Neural progenitor cell (in vitro differentiated cells): ENCODE measurements at places on chromosomes 5 and 9. TPM values are rescaled to one million over a fixed set of nuclear protein-coding genes. Genes with fewer than 3 reads are reported as not detected.
A peak's percentile ranks its signal among the peaks of the same experiment; 100 is the strongest.

DNA sequence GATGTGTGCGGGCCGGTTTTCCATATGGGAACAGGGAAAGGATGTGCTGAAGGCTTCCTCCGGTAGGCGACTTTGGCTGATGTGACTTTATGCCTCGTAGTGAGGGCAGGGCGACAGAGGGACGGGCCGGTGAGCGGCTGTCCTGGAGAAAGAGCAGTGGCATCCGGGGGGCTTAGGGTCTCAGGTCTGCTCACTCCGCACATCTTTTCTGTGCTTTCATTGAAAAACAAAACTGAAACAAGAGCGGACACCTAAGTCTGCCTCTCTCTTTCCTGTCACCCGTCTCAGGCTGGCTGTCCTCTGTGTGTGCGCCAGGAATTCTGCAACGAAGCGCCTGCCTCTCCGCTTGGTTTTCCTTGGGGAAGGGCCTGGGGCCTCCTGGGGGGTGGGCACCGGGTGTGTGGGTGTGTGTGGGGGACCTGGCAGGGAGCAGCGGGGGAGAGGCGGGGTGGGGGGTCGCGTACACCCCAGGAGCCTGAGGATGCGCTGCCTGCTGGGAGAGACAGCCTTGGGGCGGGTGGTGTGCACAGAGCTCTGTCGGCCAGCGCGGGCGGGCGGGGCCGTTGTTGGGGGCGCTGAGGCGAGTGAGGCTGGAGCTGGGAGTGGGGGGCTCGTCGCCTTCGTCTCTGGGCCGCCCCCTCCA lies 580 bp upstream of the PRRX2 start:
- peak; percentile 55 for DNase-seq

- no peak for DNase-seq
Measured at GRCh38 chr9:121560921-121561320, 61.3 kb upstream of the GGTA1 start.

The CCDC180 gene
- 2.9 and 6.3 TPM in 2 replicates for total RNA-seq

GRCh38 chr5:149439899-149440542 lies 60.9 kb upstream of the IL17B start:
- peak; percentile 51 for DNase-seq

DNA sequence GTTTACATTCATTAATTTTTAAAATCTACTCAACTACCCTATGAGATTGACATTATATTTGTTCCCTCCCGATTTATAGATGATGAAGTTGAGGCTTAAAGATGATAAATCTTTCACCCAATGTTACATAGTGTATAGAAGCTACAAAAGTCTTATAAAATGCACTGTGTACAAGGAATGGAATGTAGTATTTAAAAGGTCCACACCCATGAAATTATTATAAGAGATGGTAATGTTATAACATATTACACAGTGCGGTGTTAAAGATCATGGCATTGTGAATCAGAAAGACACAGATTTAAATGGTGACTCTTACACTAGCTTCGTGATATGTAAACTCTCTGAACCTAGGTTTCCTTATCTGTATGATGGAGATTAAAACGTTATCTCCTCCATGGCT lies 141.6 kb upstream of the CHD1 start:
- no peak for DNase-seq

- no peak for DNase-seq
Measured at GRCh38 chr9:21491756-21492155, 9.6 kb upstream of the IFNE start.

GRCh38 chr5:40098313-40098712 lies 581.4 kb upstream of the PTGER4 start:
- no peak for DNase-seq

DNA sequence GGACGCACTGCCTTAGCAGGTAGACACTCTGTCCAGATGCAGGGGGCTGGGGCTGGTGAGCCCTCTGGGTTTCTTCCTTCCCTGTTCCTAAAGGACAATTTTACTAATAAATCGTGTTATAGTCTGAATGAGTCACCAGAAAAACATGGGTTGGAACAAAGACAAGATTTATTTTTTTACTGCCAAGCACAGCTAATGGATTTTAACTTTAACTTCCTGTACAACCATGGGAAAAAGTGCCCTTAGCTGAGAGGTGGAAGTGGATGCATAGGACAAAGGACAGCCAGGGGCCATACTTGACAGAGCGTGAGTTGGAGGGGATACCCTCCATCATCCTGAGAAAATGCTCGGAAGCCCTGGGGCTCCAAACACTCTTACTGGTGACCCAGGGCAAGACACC lies 300.7 kb downstream of the MSX2 start:
- DNase-seq, result no peak

- DNase-seq, result no peak
Measured at GRCh38 chr5:67331296-67331925, 134.8 kb upstream of the CD180 start.

The NRARP gene
- total RNA-seq, result 20.7 and 25.2 TPM in 2 replicates

The TEX48 gene
- total RNA-seq, result not detected in 2 replicates

DNA sequence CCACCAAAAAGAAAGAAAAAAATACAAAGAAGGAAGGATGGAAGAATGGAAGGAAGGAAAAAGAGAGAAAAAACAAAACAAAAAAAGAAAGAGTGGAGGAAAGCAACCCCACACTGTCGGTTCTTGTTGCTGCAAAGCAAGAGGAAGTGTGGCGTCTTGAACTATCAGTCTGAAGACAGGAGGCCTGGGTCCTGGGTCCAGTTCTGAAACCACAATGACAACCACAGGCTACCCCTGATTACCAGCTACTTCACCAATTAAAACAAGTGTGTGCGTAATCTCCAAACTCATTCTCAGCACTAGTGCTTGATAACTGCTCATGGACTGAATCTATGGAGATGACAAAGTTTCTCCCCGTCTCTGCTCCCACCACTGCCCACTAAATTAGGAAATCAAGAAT lies 93.7 kb downstream of the RASEF start:
- DNase-seq, result no peak

The LTC4S gene
- 0.81 TPM in 1 of 2 replicates, not detected in the other for total RNA-seq

- peak; percentile 2 for DNase-seq
Measured at GRCh38 chr5:102231693-102232619, 64.1 kb downstream of the SLCO4C1 start.

The IL3 gene
- total RNA-seq, result not detected in 2 replicates

DNA sequence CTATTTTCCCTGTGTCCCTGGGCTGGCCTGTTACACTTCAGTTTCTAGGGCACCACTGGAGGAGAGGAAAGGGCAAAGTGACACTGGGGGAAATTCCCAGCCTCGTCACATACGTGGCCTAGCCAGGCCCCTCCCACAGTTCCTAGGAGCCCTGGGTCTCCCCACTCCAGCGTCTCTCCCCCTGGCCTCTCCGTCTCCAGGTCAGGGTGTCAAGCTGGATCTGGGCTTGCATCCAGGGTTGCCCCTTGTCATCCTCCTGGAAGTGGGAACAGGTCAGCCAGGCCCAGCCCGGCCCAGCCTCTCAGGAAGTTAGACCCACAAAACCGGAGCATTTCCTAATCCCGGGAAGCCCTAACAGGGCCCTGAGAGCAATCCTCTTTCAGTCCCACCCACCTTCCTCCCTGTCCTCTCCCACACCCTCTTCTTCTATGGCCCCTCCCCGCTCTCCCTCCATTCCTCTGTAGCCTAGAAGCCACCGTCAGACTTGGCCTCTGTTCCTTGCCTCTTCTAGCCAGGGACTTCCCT lies 4.7 kb upstream of the TNIP1 start:
- DNase-seq, result no peak

- no peak for DNase-seq
Measured at GRCh38 chr5:122984425-122984824, 52.1 kb downstream of the PPIC start.

DNA sequence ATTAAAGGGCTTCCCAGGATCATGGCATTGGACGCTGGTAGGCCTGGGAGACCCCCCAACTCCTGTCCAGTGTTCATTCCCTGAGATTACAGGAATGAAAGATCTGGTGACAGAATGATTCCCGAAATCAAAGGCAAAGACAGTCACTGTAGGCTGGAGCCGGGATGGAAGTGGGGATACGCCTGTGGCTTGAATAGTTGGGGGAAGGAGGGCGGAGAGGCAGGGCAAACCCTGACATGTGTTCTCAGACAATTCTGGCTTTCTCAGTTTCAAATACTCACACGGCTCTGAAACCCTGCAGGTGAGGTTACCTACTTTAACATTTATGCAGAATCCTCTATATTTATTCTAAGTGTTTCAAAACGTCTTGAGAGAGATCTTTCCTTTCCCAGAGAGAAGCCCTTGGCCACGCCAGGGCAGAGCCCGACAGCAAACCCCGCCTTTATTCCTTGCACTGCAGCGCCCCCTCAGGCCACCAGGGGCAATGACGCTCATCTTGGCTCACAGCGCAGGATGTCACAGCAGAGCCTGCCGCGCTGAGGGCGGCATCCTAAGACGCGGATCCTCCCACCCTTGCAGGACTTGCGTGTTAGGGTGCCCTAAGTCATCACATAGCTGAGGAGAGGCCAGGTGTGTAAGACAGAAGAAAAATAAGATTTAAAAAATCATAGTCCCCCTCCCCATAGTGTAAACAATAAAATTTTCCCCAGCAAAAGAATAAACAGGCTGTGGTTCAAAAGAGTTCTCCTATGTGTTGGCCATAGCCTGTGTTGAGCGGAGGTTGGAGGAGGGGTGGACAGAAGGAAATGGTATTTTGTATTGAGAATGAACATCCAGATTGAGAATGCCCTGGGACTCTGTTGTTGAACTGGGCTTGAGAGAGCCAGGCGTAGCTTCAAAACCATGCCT lies 284.5 kb downstream of the NTRK2 start:
- peak; percentile 86 for DNase-seq

The MYOZ3 gene
- 0.43 and 0.90 TPM in 2 replicates for total RNA-seq

DNA sequence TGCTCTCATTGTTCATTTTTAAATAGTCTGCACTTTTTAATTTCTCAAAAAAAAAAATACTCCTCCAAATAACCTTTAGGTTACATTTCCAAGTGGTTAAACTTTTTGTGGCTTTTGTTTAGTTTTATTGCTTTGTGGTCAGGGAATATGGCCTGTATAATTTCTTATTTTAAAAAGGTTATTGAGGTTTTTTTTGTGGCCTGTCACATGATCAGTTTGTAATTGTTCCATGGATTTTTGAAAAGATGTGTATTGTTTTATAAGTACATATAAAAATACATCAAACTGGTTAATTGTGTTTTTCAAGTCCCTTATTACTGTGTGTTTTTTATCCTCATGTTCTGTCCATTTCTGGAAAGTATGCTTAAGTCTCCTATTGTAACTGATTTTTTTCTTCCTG lies 64.0 kb downstream of the ZNF618 start:
- DNase-seq, result no peak

The ACTBL2 gene
- total RNA-seq, result not detected in 2 replicates

DNA sequence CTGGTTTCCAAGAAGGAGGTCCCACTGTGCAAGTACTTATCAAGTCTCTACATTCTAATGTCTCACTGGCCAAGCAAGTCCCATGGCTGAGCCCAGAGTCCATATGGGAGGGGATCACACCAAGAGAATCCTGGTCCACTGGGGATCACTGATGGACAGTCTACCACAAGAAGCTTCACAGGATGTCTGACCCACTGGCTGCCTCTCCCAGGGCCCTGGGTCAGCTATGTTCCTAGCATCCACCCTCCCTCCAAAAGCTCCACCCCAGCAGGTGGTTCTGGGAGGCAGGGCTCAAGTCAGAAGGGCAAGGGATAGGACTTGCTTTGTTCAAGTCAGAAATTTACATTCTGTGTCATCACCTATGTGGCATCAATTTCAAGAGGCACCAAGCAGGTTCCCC lies 508.5 kb downstream of the BNC2 start:
- no peak for DNase-seq

DNA sequence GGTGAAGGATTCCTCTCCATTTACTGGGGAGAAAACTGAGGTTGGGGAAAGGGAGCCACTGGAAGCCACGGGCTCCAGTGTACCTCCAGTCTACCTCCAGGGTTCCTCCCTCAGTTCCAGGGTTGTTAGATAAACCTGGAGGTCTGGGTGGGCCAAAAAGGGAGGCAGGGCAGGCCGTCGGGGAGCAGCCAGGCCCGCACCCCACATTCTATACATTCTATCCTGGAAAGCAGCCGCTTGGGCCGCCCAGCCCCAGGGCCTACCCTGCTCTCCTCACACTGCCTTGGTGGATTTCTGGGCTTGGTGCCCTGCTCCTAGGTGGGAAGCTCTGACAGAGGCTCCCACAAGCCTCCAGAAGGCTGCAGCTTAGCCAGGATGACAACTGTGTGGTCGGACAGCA lies 18.1 kb upstream of the SUSD3 start:
- DNase-seq, result no peak

DNA sequence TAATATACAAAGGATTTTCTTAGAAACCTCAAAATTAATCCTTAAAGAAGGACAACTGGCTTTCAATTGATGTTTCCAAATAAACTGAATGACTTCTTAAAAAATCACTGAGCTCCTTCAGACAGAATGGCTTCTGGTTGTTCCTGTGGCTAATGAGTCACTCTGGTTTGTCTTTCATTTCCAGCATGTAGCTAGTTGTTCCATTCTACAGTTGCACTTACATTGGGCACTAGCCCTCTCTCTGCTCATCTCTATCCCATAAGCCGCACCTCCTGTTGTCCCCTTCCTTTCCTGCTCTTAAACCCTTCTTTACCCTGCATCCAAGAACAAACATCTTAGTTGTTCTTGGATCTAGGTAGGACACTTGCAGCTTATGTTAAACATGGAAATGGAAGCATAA lies 235.3 kb upstream of the HAPLN1 start:
- no peak for DNase-seq

GRCh38 chr5:1443991-1444360 lies 1.3 kb downstream of the SLC6A3 start:
- no peak for DNase-seq

- no peak for DNase-seq
Measured at GRCh38 chr5:136620016-136620419, 254.7 kb upstream of the TRPC7 start.

DNA sequence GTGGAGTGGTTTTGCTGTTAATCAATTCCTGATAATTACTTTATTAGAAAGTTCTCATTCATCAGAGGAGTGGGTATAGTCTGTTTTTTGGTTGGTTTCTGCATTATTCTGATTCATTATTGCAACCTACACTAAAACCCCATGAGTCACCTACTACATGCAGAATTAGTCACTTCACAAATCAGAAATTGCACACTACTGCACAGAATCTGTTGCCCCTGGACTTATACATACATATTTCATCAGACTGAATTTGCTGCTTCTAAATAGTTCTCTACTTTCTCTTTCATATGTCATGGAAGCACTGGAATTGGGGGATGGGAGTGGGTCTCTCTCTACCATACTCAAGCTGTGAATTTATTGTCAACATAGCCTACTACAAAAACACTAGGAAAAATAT lies 585.1 kb downstream of the DNAH5 start:
- DNase-seq, result no peak

DNA sequence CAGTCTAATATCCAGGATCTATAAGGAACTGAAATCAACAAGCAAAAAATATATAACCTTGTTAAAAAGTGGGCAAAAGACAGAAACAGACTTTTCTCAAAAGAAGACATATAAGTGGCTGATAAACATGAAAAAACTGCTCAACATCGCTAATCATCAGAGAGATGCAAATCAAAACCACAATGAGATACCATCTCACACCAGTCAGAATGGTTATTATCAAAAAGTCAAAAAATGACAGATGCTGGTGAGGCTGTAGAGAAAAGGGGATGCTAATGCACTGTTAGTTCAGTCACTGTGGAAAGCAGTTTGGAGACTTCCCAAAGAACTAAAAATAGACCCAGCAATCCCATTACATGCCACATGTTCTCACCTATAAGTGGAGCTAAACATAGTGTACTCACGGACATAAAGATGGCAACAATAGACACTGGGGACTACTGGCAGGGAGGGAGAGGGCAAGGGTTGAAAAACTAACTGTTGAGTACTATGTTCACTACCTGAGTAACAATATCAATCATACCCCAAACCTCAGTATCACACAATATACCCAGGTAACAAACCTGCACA lies 11.7 kb upstream of the TSSK1B start:
- no peak for DNase-seq

The GADD45G gene
- 1.8 TPM in 1 of 2 replicates, not detected in the other for total RNA-seq

The KDM4C gene
- total RNA-seq, result 11.1 TPM in 2 replicates

The FAM81B gene
- total RNA-seq, result not detected in 2 replicates

GRCh38 chr9:91867740-91868139 lies 82.3 kb downstream of the ROR2 start:
- DNase-seq, result no peak
